C1 segment of cervical spinal cord (tissue), 14 donors: ENCODE measurements at places on chromosomes 11 and 22.

- no peak for DNase-seq
Measured at GRCh38 chr11:3095712-3096361, 38.6 kb upstream of the CARS1 start.

DNA sequence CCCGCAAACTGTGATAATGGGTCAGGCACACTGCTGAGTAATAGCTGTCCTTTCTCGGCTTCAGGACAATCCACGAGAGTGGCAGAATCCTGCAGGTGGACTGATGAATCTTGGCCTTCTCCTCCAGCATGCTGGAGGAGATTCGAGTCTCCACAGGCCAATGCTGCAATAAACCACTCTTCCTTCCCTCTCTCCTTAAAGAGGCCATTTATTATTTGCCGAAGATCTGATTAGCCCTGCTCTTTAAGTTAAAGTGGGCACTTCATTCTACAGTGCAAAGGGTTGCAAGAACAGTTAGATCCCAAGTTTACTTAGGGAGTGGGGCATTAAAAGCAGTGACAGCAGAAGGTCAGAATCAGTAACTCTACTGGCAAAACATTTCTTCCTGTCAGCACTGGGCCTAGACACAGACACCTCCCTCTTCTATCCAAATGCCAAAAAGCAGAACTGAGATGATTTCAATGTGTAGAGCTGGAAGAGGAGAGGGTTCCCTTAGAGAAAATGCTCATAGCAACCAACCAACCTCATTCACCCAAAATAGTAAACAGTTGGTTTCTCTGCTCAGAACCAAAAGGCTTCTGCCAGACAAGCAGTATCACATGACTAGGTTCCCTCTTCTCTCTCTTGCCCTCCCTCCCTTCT, 121.7 kb downstream of the SGSM3 start:
- DNase-seq: peak; percentile 32

DNA sequence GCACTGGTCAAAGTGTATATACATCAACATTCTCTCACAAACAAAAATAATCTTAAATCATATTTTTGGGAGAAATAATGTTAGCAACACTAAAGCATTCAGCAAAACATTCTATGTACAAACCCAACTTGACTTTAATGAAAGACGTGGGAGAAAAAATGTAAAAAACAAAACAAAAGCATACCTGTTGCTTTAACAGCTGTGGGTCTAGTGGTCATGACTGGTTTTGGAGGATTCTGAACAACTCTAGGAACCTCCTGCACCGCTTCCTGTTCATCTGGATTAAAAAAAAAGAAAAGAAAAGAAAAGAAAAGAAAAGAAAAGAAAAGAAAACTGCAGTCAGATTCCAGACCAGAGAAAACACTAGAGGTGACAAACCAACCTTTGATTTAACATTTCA, 2.1 kb downstream of the FNBP4 start:
- DNase-seq: no peak

- no peak for DNase-seq
Measured at GRCh38 chr22:46602025-46602424, 18.2 kb upstream of the GRAMD4 start.

DNA sequence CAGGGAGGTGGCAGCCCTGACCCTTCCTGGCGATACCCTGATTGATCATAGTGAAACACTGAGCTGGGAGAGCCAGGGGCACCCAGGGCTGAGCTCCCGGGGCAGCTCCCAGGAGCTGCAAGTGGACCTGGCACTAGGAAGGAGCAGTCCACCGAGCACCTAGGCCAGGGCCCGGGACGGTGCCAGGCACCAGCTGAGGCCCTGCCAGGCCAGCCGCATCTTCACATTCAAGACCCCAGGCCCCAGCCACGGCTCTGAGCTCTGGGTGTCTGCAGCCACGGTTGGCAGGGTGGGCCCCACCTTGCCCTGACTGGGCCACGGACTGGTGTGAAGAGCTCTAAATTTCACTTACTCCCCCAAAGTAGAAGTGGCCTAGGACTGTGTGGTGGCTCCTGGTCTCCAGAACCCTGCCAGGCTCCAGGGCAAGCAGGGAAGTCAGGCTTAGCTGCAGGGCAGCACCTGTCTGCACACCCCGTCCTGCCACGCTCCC, 58.3 kb downstream of the RTN4R start:
- DNase-seq: no peak

DNA sequence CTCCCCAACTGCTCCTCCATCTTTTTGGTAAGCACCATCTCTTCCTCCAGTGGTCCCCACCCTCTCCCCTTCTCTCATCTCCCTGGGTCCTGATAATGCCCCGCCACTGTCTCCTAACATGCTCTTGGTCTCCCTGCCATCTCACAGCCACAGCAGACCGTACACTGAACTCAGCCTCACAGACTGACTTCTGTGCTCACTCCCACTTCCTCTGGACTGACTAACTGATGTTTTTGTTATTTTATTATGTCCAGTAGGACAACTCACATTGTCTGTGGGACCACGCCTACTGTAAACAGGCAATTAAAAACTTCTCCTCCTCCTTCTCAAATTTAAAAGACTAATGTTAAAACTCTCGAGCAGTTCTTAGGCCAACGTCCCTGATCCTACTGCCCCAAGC, 2.6 kb upstream of the GNAZ start:
- DNase-seq: no peak

DNA sequence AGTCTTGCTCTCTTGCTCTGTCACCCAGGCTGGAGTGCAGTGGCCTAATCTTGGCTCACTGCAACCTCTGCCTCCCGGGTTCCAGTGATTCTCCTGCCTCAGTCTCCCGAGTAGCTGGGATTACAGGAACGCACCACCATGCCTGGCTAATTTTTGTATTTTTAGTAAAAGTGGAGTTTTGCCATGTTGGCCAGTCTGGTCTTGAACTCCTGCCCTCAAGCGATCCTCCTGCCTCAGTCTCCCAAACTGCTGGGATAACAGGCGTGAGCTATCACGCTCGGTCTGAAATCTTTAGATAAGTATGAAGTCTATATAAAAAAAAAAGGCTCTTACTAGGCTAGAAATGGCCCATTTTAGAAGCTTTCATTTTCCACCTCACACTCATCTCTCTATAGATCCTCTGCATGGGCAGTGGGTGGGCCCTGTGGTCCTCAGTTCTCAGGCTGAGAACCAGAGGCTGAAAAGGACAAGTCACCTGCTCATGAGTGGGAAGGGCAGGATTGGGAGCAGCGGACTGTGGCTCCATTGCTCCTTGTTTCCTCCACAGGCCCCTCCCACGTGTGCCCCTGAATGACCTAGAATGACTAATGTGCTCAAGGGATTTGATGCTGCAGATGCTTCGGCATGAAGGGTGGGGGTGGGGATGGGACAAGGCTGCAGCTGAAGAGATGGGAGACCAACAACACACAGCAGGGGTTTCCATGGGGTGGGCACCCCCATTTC, 19.8 kb upstream of the PRAME start:
- no peak for DNase-seq

DNA sequence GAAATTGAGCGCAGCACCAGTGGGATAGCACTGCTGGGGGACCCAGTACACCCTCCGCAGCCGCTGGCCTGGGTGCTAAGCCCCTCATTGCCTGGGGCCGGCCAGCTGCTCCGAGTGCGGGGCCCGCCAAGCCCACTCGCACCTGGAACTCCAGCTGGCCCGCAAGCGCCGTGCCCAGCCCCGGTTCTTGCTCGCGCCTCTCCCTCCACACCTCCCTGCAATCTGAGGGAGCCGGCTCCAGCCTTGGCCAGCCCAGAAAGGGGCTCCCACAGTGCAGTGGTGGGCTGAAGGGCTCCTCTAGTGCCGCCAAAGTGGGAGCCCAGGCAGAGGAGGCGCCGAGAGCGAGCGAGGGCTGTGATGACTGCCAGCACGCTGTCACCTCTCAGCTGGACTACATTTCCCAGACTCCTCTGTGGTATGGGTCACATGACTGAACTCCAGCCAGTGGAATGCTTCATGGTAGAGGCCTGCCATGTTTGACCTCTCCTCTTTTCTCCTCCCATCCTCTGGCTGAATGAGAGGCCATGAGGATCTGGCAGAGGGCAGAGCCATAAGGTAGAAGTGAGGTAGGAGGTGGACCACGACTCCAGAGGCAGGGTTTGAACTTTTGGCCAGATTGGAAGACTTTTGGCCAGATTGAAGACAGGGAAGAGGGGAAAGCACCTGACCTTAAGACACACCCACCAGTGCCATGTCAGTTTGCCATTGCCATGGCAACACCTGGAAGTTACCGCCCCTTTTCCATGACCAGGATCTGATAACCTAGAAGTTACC, 6.2 kb downstream of the MRGPRD start:
- DNase-seq: no peak

- no peak for DNase-seq
Measured at GRCh38 chr11:19849107-19849789, 136.6 kb downstream of the NAV2 start.

- no peak for DNase-seq
Measured at GRCh38 chr11:13486926-13487660, 8.7 kb downstream of the PTH start.

GRCh38 chr11:75771646-75772410, 3.2 kb downstream of the DGAT2 start:
- DNase-seq: no peak

DNA sequence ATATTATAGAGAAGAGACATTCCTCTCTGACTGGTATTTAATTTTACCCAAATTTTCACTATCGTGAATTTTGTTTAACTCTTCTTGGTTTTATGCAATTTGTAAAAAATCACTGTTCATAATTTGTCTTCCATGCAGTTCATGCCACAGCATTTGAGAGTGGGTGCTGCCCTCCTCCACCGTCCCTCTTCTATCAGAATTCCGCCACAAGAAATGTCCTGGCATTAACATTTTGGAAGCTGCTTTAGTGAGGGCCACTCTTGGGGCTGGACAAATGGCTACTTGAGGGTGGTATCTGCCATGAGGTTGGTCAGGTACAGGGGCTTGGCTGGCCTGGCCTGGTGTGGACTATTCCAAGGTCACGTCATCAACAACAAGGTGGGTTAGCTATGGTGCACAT, 68.3 kb upstream of the CLDN5 start:
- DNase-seq: no peak

DNA sequence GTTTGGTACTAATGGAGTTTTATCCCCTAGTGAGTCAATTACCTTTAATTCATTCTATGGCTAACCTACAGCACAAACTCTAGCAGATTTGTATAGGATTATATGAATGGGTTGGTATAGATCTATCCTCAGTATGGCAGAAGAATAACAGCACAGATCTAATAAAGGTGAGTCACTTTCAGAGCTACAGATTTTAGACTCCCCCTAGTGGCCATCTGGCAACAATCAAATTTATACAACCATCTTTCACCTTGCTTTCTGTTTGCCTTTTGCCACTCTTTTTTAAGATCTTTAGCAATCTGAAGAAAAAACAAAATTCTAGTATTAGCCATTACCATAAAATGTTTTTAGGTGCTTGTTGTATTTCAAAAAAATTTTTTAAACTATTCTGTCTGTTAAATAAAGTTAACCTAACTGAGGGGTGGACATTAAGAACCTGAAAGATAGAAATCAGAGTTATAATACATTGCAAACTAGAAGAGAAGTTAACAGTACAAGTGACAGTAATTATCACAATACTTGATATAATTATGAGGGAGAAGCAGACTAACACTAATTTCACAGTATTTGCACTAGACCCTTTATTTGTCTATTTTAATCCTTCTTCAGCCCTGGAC, 25.8 kb downstream of the DDIAS start:
- no peak for DNase-seq

GRCh38 chr11:28439403-28439802, 331.2 kb downstream of the METTL15 start:
- no peak for DNase-seq

GRCh38 chr11:93715797-93716396, 25.4 kb downstream of the TAF1D start:
- no peak for DNase-seq

DNA sequence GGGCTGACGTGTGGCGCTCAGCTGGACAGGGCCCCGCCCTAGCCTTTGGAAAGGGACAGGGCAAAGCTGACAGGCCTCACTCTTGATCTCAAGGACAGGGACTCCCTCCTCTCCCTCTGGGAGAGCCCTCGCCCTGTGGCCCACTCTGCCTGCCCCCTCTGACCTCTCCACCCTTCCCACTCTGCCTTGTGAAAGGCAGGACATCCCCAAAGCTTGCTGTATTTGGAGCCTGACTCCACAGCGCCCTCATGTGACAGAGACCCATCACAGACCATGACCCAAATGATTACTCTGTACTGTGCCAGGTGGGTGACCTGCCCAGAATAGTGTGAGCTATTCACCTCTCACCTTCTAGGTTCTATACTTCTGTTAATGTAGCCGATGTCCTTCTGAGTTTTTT, 18.8 kb downstream of the P2RY2 start:
- no peak for DNase-seq

- no peak for DNase-seq
Measured at GRCh38 chr11:2212411-2213251, 41.0 kb upstream of the TH start.

- DNase-seq: no peak
Measured at GRCh38 chr22:39466228-39467006, 9.6 kb downstream of the MGAT3 start.

GRCh38 chr22:31893460-31893859, 50.9 kb upstream of the YWHAH start:
- DNase-seq: no peak

DNA sequence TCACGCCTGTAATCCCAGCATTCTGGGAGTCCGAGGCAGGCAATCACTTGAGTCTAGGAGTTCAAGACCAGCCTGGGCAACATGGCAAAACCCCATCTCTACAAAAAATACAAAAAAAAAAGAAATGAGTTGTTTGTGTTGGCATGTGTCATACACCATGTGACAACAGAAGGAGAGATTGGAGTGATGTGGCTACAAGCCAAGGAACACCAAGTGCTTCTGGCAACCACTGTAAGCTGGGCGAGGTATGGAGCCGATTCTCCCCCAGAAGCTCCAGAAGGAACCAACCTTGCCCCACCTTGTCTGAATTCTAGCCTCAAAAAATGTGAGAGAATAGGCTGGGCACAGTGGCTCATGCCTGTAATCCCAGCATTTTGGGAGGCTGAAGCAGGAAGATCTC, 39.1 kb upstream of the SLC35C1 start:
- no peak for DNase-seq

DNA sequence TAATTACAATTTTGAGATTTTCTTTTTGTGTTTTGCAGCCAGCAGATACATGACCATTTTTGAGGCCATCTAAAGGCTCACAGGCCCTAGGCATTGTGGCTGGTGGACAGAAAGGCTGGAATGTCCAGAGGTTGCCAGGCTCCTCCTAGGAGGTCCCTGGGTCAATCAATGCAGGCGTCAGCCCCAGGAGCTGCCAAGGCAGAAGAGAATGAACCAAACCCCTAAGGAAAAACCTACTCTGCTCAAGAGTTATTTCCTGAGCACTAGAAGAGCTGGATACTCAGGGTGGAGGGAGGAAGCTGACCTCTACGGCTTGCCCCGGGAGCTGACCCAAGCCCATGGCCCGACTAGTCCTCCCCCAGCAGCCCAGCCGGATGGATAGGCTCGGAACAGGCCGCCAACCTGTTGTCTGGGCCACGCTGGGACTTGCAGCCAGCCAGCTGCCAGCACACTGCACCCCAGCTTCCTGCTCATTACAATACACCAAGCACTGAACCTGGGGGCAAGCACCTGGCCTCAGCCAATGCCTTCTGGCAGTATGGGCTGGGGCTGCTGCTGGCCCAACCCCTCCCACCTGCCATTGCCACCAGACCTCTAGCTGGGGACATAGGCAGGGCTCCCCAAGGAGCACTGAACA, 5.7 kb upstream of the SCGB1A1 start:
- no peak for DNase-seq
